ENCODE measurements at places on chromosomes 5 and 9.

DNA sequence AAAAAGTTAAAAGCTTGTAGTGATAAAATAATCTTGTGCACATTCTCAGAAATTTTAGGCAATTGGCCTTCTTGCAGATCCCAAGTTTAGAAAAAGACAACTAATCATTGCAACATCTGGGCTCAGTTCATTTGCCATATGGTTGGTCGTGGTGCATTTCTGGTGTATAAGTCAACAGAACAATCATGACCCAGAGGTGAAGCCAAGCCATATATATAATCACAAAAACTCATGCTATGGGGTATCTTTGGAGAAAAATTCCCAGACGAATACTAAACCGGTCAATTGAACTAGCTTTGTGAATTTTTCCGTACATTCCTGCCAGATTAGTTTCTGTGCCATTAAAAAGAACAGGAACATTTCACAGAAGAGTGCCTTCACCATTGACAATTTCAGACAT, 50.3 kb downstream of the FYB1 start:
- DNase-seq: no peak

GRCh38 chr9:99345942-99346341, 123.9 kb downstream of the SEC61B start:
- no peak for DNase-seq

DNA sequence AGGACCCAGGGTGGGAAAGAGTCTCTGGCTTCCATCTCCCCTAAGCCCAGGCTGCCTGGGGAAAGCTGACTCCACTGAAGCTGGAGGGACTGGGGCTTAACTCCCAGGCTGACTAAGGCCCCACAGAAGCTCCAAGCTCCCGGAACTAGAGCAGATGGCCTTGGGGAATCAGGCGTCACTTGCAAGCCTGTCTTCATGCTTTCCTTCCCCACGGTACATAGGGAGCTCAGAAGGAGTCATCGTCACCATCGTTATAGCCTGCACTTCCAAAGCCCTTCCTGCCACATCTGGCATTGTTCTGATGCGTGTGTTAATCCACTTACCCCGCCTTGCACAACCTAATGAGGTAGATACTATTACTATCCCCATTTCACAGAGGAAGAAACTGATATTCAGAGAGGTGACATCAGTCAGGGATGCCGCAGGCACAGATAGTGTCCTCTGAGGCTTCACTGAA, 11.5 kb downstream of the AQP3 start:
- DNase-seq: no peak

DNA sequence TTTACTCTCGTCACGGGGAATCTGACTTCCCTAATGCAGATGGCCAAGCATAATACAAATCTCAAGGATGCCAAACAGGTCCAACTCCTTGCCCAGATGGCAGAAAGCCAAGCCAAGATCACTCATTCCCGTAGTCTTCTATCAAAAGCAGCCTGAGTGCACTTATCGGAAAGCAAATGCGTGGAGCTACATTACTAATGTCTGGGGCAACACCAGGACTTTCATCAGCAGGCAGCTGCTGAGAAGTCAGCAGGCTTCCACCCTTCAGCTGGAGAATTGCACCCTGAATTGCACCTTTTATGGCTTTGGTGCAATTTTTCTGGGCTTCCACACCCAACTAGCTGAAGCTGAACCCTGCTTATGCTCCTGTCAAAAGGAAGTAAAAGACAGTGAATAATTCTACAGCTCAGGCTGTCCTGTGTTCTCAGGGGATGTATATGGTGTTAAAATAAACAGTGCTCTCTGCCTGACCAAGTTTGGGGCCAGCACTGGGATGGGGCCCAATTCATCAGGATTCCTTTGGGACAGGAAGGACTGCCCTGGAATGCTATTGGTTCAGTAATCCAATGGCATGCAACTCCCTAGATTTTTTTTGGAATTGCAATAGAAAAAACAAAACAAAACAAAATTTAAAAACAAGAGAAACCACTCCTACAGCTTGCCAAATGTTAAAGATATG, 92.6 kb downstream of the DPYSL3 start:
- no peak for DNase-seq

DNA sequence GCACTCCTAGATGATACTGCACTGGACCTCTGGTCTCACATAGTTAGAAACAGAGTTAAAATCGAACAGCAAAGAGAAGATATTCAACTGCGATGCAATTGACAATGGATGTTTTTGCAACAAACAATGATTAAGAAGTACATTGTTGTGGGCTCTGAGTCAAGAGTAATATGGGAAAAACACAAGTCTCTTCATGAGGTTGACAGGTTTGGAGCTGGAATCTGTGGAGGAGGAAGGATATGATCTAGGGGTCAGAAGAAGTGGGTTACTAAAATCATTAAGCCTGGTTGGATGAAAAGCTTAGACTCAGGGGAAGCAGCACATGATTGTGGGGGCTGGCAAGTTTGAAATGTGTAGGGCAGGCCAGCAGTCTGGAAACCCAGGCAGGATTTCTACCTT, 53.1 kb downstream of the PDCD1LG2 start:
- DNase-seq: no peak

- no peak for DNase-seq
These were observed 31.7 kb downstream of the UGCG start for GRCh38 chr9:111928359-111928720.

DNA sequence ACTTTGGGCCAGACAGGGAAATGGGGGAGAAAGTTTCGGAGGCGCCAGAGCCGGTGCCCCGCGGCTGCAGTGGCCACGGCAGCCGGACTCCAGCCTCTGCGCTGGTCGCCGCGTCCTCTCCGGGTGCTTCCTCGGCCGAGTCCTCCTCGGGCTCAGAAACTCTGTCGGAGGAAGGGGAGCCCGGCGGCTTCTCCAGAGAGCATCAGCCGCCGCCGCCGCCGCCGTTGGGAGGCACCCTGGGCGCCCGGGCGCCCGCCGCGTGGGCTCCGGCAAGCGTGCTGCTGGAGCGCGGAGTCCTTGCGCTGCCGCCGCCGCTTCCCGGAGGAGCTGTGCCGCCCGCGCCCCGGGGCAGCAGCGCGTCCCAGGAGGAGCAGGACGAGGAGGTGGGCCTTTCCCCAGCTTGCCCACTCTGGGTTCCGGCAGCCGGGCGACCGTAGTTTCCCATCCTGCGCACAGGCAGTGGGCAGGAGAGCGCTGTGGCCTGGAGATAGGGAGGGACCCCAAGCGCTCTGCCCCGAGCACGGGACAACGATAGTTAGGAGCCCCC, 516 bp downstream of the MAST4 start:
- no peak for DNase-seq

GRCh38 chr9:134290603-134291451, 35.4 kb upstream of the RXRA start:
- DNase-seq: no peak

DNA sequence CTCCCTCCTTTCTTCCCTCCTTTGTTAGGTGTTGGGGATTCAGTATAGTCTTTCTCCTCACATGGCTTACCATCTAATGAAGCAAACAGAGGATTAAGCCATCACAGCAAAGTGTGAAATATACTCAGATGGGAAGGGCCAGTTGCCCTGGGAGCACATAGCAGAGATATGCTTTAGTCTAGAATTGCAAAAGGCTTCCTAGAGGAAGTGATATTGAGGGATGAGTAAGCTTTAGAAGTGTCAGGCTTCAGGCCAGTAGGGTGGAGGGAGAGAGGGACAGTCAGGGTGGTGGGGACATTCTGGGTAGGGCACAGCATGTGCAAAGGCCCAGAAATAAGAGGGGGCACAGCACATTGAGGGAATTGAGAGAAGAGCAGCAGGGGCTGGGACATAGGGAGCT, 46.2 kb upstream of the GLRA1 start:
- no peak for DNase-seq

DNA sequence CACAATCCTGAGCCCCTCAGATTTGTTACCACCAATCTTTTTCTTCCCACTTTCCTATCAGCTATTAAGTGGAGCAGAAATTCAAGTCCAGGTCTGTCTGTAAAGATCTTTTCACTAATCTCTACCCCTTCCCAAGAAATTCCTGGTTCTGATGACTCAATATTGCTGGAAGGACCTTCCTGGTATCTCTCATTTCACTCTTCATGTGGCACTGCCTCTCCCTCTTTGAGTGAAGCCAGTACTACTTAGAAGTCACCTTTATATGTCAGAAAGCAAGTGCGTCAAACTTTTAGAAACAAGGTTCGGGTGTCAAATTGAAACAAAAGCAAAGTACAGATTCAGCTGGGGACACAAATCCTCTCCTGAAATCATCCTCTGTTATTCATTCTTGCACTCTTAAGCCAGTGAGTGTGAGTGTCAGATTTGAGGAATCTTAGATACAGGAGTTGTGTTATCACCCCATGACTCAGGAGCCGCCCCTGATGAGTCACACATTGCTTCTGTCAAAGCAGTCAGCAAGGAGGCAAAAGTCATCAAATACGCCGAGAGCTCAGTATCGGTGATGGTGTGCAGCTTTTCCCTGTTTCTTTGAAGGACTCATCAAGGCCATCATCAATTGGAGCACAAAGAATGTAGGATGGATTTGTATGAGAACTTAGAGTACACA, 313.0 kb downstream of the CETN3 start:
- DNase-seq: peak; percentile 22

DNA sequence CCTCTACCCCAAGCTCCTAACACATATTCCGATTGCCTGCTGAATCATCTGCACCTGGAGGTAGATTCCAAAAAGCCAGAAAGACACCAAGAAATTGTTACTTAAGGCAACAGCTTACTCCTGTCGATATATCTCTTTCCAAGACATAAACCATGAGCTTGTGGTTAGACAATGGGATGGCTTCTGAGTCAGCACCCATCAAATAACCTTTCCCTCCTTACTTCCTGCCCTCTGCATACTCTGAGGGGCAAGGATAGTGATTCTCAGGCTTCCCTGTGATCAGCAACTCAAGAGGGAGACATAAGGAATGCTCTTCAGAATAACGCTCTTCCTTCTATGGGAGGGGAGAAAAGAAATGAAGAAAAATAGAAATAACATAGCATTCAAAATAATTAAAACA, 70.9 kb downstream of the TMEM215 start:
- DNase-seq: no peak
